T-helper 17 cell (primary cell): ENCODE measurements at places on chromosomes 3 and 15. TPM values are rescaled to one million over a fixed set of nuclear protein-coding genes. Genes with fewer than 3 reads are reported as not detected.

DNA sequence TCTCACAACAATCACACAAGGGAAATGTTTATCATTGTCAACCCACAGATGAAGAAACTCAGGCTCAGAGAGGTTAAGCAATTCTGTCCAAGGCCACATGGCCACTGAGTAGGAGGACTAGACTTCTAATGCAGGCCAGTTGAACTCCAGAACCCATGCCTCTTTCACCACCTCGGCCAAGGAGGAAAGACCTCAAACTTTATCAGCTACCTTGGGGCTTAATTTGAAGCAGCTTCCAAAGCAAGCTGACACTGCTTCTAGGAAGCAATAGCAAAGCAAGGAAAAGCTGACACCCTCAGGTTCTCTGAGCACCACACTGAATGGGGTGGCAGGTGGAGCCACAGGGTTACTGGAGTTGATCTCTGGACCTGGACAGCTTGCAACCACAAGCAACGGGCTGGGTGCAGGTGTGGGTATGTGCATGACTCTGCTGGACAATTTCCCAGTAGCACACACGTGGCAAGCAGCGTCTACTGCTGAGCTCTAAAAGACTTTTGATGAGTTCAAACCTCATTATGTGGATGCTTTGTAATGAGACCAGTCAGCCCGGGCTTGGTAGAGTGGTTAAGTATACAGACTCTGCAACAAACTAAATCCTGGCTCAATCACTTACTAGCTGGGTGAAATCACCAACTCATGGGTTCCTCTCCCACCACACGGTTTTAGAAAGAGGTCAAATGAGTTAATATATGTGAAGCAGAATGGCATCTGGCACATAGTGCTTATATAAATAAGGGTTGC lies 23.1 kb downstream of the CCNL1 start:
- DNase-seq = no peak

Gene ZBTB20
- 55.3 TPM for total RNA-seq

GRCh38 chr3:177411201-177411600 lies 213.9 kb upstream of the TBL1XR1 start:
- no peak for DNase-seq

- no peak for DNase-seq
Observed at GRCh38 chr3:45612918-45613602, 18.5 kb downstream of the LIMD1 start.

DNA sequence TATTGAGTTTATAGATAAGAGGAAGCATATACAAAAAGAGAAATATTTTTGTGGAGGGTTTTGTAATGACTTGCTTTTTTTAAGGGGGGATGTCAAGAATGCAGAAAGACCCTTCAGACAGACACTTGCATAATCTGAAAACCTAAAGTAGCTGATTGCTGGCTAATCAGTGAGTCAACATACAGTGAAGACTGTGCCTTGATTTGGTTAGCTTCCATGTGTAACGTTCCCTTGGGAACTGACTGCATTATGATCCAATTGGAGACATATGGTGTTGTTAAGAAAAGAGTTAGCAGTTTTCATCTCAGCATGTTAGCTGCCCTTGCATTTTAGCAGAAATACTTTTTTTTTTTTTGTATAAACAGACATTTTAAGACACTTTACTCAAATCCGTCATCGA lies 483.2 kb downstream of the RBMS3 start:
- DNase-seq = no peak

Gene CCDC32
- 28.5 TPM for total RNA-seq

Gene NME9
- total RNA-seq = 0.60 TPM

DNA sequence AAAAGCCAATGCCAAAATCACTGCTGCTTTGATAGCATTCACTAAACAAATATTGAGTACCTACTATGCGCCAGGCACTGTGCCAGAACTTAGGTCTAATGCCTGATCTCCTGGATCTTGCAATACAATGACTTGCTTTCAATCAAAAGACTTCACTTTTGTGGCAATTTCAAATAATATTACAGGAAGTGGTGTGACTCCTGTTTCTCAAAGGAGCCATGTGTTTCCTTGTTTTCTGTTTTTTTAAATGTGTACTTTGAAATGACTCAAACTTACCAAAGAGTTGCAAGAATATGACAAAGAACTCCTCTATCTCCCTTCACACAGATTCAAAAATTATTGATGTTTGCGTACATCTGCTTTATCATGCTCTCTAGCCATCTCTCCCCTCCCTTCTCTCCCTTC lies 18.3 kb downstream of the OSBPL10 start:
- DNase-seq = no peak

DNA sequence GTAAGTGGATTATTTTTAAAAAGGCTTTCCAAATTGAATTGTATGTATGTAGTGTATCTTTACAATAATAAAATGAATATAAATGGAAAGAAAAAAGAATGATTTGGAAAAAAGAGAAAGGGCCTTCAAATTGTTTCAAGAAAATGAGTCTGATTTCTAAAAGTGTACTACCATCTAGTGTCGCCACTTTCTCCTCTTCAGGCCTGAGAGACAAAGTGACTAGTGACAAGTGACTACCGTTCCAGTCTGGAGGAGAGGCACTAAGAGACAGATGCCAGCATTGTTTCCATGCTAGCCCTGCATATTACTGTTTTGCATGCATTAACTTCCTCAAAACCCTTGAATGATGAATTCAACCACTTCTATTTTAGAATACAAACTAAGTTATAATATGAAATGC lies 39.3 kb downstream of the P3H2 start:
- no peak for DNase-seq

GRCh38 chr15:88019656-88020055 lies 236.9 kb downstream of the NTRK3 start:
- no peak for DNase-seq
